ENCODE measurements at places on chromosomes 16 and 17.

- peaks cover 11% of the 10 kb centered on the region for H3K27me3 ChIP-seq
- H3K4me3 ChIP-seq = no peak overlapping the region
- H3K36me3 ChIP-seq = no peaks in the 10 kb centered on the region
- DNase-seq = no peak
- H3K4me1 ChIP-seq = no peaks in the 10 kb centered on the region
Measured at GRCh38 chr16:13883881-13884280, 36.1 kb upstream of the ERCC4 start.

GRCh38 chr17:54466875-54467274 lies 433.8 kb upstream of the TOM1L1 start:
- no peak for DNase-seq
- H3K4me1 ChIP-seq = no peaks in the 10 kb centered on the region
- no peak overlapping the region for H3K4me3 ChIP-seq
- H3K27me3 ChIP-seq = no peaks in the 10 kb centered on the region
- H3K36me3 ChIP-seq = no peaks in the 10 kb centered on the region
- no peak overlapping the region for H3K27ac ChIP-seq

DNA sequence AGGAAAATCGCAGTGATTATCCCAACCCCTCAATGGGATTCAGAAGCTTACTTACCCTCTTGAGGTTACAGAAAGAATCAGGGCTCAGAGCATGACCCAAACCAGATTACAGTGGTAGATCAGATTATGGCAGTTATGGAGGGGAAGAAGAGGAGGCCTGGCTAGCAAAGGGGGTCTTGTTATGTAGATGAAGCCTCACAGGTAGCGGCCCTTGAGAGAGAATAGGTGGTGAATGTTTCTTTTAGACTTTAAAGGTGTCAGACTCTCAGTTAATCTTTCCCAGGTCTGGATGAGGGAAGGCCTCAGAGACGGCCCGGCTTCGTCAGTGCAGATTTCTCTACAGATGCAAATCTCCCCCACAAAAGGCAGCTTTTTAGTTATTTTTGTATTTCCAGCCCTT lies 15.6 kb downstream of the RNF112 start:
- H3K27me3 ChIP-seq = peaks cover 6% of the 10 kb centered on the region
- no peaks in the 10 kb centered on the region for H3K36me3 ChIP-seq
- no peak for DNase-seq
- peaks cover 17% of the 10 kb centered on the region for H3K4me1 ChIP-seq

- no peaks in the 10 kb centered on the region for H3K27me3 ChIP-seq
- H3K36me3 ChIP-seq = peaks cover 54% of the 10 kb centered on the region
- no peak for DNase-seq
- H3K4me1 ChIP-seq = peaks cover under 1% of the 10 kb centered on the region
- no peak overlapping the region for H3K27ac ChIP-seq
Measured at GRCh38 chr16:53870831-53871230, 166.9 kb downstream of the FTO start.

DNA sequence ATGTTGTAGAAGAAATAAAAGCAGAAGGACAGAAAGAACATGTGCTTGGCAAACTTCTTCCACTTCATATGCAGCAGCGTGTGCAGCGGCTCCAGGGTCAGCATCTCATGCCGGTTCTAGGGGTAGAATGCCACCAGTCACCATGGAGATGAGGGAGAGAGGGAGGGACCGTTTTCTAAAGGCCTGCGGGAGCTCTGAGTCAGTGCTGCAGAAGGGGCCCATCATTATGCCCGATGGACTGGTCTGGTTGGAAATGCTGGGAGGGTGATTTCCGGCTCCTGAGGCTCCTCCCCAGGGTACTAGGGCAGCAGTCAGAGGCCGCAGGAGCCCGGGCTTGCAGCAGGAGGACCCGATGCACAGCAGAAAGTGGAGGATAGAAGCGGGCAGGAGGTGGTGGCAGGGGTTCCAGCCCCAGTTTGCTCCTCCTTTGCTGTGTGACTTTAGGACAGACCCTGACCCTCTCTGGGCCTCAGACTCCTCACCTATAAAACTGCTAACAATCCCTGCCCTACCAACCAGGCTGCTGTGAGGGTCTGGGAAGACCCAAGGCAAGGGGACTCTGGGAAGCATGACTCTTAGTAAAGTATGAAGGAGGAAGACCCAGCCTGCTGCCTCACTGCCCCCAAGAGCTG lies 28.6 kb downstream of the TRPV3 start:
- no peaks in the 10 kb centered on the region for H3K36me3 ChIP-seq
- H3K27me3 ChIP-seq = peaks cover 15% of the 10 kb centered on the region
- H3K27ac ChIP-seq = no peak overlapping the region

Data from nephron progenitor cell (in vitro differentiated cells).